ENCODE measurements at places on chromosomes 1 and 21.

DNA sequence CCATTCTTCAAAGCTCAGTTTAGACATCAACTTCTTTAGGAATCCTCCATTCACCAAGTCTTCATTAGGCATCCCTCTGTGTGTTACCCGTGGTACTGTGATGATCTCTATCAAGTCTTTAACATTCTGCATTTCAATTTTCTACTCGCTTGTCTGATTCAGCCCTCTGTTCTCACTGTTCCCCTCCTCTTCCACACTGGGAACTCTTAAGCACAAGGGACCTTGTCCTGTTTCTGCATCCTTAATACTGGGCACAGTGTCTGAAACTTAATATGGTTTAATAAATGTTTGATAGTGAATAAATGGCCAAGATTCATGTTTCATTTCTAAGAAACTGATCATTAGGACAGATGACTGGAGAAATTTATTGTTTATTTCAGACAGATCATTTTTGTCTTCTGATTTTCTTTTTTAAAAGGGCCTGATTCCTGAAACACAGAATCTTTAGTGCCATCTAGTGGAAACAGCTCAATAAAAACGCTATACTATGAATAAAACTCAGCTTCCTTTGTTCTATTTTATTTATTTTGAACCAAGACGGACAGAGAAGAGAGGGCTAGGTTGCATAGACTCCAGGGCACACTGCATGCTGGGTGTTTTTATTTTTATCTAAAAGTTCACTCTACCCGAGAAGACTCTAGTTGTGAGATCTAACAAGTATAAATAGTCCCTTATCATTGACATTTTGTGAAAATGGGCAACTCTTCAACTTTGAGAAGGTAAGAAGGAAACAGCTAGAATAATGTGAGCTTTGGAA, 7.0 kb upstream of the TRIM45 start:
- no peak for DNase-seq

GRCh38 chr1:234973426-234974250, 155.0 kb downstream of the TOMM20 start:
- no peak for DNase-seq

DNA sequence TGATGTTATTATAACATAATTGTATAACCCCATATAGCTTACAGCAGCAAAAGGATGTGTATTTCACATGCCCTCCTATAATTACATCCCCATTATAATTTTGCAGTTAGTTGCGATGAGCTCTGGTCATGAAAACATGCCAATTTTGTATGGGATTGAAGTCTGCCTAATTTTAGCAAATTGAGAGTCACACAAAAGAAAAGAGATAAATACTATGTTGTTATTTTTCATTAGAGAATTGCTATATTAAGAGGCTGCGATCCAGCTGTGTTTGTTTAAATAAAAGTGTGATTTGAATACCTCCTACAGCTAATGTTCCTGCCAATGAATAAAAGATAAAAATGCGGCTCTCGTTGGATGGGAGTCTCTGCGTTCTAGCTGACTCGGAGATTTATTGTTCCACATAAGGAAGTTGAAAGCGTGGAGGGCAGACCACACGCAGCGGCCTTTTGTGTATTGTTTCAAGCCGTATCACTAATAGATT, 461.0 kb upstream of the NFIA start:
- no peak for DNase-seq

DNA sequence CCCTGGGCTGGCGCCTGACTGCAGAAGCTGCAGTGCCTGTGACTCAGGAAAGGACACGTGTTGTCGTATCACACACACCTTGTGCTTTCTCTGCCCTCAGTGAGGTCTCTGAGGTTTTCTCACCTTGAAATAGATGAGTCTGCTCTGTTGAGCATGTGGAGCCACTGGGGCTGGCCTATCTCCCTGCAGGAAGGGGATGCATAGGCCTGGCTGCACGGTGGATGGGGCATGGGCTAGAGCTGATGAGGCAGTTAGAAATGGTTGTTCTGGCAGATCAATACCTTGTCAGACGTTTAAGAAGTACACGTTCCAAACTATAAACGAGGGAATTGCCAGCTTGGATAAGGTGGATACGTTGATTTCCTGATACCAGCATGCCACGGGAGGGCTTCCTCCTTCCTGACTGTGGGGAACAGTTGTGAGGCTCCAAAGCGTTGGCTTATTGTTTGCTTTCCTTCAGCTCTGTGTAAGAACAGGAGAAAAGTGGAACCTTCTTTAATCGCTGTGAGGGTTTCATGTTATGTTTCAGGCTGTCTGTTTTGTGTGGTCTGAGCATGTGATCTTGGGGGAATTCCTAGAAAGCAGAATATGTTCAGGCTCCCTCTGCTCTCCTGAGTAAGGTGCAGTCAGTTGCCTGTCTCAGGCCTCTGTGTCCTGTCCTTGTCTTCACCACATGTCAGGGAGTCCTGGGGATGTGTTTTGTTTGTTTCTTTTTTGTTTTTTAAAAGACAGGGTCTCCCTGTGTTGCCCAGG, 44.8 kb downstream of the PCNT start:
- DNase-seq = no peak

DNA sequence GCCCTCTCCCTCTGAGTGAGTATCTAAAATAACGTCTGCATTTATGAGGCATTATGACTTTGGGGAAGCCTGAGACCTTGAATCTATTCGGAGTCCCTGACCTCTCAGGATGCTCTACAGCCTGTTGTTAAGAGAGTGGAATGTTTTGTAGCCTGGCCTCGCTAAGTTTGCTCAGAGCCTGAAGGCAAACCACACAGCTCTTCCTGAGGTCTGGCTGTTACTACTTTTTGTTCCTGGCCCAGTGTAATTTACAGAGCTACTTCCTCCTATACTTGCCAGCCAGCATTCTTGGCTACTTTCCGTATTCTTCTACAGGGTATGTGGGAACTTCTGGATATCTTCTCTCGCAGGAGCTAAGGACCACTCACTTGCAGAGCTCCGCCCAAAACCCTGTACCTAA, 3.6 kb upstream of the ZMYM4 start:
- no peak for DNase-seq

GRCh38 chr1:15287035-15287979, 40.3 kb downstream of the FHAD1 start:
- no peak for DNase-seq

- no peak for DNase-seq
Measured at GRCh38 chr1:62452951-62453350, 16.1 kb downstream of the USP1 start.

GRCh38 chr1:31703431-31704270, at the start of gene COL16A1:
COL16A1 (minus strand) TSS chr1:31704017; CDS start chr1:31702193, 1,824 bp downstream.
- no peak for DNase-seq

- DNase-seq = no peak
Measured at GRCh38 chr1:6385488-6386191, 7.9 kb downstream of the ACOT7 start.

DNA sequence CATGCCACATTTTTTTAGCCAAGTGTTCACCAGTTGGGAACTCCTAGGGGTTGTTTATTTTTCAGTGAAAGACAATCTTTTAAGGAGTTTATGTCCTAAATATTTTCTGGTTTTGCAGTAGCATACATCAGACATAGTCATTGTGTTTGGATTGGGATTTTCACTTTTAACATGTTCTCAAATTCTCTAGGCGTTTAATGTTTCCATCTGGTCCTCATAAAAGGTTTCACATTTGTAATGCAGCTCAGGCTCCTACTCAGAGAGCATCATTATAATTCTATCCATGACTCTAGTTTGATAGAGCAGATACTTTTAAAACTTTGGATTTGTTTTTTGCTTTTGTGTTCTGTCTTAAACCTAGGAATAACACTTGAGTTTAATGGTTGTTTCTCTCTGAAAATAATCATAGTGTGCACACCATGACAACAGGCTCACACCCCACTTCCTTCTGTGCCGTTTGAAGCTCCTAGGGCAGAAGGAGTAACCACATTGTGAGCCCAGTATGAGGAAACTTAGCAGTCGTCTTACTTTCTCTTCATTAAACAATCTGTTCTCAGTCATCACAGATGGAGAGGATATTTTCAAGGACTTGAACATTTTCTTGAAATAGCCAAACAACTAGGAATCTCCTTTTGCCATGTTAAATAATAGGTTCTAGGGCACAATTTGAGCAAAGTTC, 219.6 kb downstream of the PDE4B start:
- DNase-seq = no peak

DNA sequence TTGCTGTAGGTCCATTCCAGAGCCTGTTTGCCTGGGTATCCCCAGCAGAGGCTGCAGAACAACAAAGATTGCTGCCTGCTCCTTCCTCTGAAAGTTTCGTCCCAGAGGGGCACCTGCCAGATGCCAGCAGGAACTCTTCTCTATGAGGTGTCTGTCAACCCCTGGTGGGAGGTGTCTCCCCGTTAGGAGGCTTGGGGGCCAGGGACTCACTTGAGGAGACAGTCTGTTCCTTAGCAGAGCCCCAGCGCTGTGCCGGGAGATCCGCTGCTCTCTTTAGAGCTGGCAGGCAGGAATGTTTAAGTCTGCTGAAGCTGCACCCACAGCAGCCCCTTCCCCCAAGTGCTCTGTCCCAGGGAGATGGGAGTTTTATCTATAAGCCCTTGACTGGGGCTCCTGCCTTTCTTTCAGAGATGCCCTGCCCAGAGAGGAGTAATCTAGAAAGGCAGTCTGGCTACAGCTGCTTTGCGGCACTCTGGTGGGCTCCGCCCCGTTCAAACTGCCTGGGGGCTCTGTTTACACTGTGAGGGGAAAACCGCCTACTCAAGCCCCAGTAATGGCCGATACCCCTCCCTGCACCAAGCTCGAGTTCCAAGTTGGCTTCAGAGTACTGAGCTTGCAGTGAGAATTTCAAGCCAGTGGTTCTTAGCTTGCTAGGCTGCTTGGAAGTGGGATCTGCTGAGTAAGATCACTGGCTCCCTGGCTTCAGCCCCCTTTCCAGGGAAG, 8.7 kb upstream of the SLC25A24 start:
- no peak for DNase-seq

- no peak for DNase-seq
Measured at GRCh38 chr1:208524925-208525324, 280.7 kb upstream of the PLXNA2 start.

DNA sequence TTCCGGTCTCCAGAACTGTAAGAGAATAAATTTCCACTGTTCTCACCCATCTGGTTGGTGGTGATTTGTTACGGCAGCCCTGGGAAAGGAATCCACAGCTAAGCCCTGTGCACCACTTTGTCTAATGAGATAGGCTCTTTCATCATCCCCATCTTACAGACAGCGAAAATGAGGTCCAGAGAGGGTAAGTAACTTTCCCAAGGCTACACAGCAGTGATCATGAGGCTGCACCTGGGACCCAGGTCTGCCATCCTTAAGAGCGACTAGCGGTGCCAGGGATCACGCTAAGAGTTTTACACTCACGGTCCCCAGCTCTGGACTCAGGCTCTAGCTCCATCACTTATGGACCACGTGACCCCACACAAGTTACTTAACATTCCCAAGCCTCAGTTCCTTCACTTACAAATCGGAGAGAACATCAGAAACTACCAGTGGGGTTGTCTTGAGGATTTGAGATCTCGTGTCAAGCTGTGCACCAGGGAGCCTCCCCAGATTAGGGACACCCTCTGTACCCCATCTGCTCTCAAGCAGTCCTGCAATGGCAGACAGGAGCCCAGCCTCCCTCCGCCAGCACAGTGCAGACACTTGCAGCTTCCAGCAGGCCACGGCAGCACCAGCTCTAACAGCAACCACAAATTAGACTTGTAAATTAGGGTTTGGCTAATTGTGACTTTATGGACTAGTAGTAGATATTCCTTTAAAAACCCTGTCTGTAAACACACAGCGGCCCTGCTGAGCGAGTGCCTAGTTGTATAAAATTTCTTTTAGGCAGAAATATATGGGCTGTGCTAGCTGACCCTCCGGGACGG, 87.3 kb downstream of the DISP3 start:
- DNase-seq = no peak

GRCh38 chr21:32519945-32520874, 65.1 kb downstream of the TCP10L start:
- DNase-seq = no peak

GRCh38 chr1:96473791-96474434, 247.7 kb upstream of the PTBP2 start:
- no peak for DNase-seq

DNA sequence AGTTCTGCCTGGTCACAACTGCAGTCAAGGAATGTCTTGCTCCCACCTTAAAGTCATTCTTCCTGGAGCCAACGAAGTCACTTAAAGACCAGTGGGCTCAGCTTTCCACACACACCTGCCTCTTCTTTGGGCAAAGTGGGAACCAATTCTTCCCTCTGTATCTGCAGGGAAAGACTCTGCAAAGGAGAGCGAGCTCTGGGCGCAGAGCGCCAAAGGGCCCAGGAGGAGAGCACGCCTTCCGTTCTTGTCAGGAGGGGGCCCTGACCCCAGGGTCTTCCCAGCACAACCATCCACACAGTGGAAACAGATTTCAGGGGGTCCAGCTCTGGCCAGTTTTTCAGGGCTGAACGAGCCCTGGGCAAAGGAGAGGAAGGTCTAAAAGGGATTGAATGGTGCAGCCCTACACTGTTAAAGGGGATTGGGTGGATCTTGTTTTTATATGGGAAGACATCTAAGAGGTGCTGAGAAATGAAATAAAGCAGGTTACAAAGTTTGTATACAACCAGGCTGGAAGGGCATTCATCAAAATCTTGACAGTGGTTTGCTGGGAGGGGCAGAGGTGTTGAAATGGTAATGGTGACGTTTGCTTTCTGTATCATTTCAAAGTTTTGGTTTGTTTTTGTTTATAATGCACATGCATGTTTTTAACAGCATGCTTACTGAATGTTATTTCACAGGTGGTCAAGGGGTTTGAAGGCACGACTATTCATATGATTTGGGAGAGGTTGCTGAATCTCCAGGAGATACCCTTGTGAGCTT, 6.8 kb upstream of the OLIG2 start:
- no peak for DNase-seq

DNA sequence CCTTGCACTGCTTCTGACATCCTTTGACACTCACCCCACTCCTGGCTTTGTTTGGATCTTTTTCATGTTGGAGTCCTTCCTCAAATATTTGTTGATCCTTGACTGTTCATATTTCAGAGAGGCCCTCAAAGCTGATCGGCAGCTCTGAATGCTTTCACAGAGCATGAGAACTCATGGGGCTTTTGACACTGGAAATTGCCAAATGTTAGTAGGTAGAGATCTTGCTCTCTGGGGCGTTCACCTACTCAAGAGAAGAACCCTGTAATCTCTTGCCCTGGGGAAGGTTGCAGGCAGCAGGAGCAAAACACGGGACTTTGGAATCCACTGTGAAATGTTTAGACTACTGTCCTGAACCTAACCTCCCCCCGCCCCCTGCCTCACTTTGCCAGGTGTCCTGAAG, 67.4 kb upstream of the STUM start:
- DNase-seq = no peak

DNA sequence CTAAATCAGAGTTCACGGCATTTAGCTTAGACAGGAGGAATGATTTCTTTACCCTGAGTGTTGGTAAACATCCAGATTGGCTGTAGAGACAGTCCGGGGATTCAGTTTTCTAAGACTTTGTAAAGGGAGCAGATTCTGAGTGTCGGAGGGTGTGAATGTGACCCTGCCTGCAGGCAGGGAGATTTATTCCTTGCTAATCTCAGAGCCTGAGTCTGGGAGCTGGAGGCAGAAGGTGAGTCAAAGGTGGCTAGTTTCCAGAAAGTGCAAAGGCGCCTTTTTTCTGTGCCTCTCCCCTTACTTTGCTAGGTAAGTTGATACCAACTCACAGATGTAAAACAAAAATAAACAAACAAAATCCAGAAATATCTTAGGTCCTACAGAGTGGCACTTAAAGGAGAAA, 11.7 kb downstream of the ATP1B1 start:
- no peak for DNase-seq

Data from stimulated activated CD4-positive, alpha-beta T cell treated with anti-CD3 and anti-CD28 coated beads, Interleukin-15, amount 100 ng/mL, for 1 hour (primary cell).